Anterior cingulate cortex (tissue), 58 donors: ENCODE measurements at places on chromosomes 7 and 10.

- DNase-seq = no peak
Measured at GRCh38 chr10:12811826-12812225, 189.7 kb downstream of the CCDC3 start.

GRCh38 chr10:50610368-50610767 lies 13.4 kb downstream of the SGMS1 start:
- no peak for DNase-seq

DNA sequence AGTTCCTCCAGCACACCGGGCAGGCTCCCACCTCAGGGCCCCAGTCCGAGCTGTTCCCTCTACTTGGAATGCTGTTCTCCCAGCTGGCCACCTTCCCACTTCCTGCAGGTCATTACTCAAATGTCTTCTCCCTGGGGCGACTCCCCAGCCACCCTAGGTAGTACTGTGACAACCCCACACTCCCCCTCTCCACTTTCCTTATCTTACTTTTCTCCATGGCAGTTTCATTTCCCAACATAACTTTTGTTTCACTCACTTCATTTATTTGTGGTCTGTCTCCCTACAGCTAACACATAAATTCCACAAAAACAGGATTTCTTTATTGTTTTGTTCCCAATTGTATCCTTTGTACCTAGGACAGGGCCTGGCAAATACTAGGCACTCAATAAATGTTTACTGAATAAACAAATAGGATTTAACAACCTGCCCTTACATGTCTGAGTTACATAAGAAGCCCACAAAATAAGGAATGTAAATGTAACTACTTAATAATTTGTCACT lies 76.5 kb downstream of the JAZF1 start:
- no peak for DNase-seq

- DNase-seq = no peak
Measured at GRCh38 chr10:49119746-49120145, 4.4 kb upstream of the VSTM4 start.

DNA sequence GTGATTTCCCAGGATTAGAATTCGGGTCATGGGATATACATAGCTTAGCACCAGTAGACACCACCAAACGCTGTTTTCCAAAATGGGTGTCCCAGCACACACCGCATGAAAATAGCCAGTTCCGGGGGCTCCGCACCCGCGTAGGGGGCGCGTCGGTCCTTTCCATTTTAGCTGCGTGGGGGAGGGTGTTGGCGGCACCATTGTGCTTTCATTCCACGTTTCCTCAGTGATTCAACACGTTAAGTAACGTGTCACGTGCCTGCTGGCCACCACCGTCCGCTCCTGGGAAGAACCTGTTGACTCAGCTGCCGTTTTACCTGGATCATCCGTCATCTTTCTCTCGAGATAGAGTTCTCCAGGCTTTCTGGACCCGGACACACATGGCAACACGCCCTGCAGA lies 25.6 kb upstream of the ADGRA1 start:
- DNase-seq = no peak

DNA sequence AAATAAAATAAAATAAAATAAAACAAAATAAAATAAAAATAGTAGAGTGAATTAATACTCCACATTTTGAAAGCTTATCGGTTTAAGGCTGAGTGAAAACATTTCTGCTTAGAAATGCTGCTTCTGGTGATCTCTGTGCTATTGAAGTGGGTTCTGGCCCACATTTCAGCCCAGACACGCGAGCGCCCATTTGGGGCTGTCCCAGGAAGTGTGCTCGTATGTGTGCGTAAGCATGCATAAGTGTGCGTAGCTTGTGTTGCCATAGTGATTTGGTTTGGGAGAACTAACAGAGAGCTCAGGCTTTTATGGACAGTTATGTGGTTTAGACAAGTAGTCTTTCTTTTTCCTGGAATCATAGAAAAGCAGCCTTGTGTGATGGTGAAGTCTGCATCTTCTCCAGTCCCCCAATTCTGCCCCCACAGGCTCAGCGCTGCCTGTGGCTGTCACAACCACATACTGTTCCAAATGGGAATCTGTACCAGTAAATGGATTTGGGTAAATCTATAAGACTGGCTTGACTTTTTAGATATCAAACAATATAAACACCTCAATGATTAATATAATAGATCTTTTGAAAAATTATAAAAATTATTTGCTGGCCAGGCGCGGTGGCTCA lies 29.8 kb upstream of the PURB start:
- no peak for DNase-seq

GRCh38 chr10:117164592-117165537 lies 26.8 kb upstream of the VAX1 start:
- no peak for DNase-seq

DNA sequence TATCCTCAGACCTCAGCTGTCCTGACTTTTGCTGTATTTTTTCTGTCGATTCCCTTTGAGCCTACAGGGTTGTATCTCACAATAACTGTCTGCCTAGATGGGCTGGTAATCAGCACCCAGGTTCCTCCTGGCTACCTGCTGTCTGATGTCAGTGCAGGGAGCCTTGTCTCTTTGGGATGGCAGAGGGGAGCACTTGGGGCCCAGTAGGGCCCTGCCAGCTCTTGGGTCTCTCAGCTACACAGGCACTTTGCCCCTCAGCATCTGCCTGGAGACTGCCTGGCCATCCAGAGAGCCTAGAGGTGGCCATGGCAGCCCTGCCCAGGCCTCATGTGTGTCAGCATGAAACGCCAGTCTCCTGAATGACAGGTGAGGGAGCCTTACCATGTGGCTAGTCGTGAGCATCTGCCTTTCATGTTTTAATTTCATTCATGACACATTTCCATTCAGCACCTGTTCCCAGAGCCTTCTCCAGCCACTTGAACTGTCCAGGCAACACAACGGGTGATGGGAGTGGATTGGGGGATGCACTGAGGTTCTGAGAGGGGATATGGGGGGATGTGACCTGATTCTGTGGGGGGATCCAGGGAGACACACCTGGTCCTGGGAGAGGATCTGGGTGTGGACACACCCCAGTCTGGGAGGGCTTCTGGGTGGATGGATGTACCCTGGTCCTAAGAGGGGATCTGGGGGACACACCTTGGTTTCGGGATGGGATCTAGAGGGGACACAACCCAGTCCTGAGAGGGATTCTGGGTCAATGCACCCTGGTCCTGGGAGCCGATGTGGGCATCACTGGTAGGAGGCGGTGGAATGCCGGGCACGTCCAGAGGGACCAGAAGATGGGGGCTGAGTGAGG lies 21.9 kb downstream of the ADCY1 start:
- no peak for DNase-seq

- no peak for DNase-seq
Measured at GRCh38 chr10:62113680-62114079, 155.0 kb downstream of the RTKN2 start.

DNA sequence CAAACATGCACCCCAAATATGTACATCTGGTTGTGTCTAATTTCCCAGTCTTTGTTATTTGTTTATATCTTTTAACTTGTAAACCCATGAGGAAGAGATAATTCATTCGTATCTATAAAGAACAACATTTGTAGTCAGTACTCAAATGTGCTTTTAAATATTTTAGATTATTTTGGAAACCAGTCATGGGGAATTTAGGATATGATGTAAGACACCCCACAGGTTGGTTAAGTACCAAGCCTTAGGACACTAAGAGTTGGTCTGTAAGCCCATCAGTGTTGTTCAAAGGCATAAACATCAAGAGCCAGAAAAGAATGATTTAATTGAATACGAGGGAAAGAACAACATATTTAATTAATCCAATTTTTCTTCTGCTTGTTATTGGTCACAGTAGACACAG lies 421.1 kb upstream of the SEMA3C start:
- no peak for DNase-seq

GRCh38 chr7:91543646-91544045 lies 279.4 kb downstream of the FZD1 start:
- DNase-seq = no peak

DNA sequence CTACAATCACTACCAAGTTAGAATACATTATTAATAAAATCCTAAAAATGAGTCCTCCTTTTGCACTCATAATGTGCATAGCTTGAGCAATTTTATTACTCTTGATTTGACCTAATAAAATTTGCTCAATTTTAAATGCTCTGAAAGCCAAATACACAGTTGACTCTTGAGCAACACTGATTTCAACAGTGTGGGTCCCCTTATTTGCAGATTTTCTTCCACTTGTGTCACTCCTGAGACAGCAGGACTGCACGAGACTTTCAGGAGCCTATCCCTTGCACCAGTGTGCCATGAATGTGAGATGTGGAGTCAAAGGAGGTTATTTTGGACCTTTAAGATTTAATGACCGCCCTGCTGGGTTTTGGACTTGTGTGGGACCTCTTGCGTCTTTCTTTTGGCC lies 23.2 kb downstream of the RNF216 start:
- no peak for DNase-seq

DNA sequence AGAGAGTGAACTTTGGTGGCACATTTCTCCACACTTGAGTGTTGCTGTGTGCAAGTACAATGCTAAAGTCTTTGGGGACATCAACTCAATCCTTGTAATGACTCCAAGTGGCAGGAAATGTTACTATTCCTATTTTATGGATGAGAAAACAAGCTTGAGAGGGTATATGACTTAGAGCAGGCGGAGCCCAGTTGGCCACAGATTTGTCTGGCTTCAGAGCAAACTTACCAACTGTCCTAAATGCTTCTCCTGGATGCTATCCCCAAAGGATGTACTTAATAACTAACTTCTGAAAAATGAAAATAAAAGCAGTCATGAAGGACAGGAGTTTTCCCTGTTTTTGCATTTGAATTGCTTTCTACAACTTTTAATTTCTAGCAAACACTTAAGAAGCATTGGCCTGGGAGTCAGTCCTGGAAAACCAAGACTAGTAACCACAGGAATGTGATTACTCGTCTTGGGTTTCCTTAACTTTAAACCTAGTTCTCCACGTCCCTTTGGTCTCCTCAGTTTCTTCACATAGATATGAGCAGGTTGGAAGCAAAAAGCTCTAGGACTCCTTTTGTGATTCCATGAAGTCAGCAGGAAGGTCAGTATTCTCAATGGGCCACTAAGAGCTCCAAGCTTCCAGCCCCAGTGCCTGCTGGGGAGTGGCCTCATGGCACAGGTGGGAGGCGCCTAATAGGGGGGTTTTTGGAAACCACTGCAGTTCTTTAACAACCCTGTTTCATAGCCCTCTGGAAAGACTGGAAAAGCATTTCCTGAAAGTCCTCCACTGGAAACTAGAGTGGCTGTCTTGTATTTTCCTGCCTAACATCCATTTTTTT lies 140.8 kb downstream of the GLCCI1 start:
- no peak for DNase-seq
